GM12892 (cell line): ENCODE measurements at places on chromosomes 3 and 15.

DNA sequence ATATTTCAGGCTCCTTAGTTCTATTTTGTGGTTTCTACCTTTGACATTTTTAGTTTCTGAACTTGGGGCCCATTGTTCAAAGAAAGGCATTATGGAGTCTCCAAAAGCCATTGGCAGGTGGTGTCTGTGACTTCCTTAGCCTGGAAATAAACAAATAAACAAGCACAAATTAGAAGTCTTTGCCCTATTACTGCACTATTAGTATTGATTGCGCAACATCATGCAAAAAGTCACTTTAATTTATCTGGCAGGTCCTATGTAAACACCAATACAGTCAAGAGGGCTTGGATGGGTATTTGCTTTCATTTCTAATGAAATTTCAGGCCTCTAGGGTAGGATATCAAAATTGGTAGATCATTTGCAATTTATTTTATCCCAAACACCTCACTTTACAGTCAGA, 85.6 kb downstream of the LPP start:
- no peak for DNase-seq

DNA sequence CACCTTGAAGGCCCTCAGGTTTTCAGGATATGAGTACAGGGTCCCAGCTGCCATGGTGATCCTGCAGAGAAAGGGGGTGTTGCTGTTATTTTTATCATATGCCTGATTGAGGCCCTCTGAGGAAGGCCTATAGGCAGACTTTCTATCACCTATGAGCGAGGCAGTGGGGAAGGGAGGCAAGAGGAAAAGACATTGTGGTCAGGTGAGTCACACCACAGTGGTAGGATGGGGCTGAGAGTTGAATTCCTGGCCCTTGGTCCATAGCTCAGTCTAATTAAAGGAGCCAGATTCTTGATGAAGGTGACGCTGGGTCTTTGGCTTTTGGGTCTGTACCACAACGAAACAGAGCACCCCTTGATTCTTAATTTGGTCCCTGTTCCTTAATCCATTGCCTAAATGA, 72.7 kb downstream of the ZNF621 start:
- no peak for DNase-seq

DNA sequence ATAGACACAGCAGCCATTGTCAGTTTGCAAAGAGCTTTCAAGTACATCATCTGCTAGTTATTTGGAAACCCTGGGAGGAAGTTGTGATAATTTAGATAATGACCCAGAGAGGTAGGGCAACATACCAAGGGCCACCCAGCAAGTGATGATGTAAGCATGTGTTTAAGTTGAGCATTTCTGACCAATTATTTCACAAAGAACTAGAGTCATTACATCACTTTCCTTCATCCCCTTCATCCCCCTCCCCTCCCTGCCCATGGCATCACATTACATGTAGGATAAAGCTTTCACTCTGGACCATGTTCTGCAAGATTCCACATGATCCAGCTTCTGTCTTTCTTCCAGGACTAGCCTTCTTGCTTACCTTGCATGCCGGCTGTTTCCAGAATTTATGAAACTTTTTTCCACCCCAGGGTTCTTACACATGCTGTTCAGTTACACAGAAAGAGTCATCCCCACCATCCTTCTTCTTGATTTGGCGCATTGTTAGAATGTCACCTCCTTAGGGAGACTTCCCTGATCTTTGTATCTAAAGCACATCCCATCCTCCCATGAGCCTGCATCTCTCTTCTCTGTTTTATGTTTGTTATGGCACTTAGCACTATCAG, 71.3 kb downstream of the PTPRG start:
- DNase-seq: no peak

DNA sequence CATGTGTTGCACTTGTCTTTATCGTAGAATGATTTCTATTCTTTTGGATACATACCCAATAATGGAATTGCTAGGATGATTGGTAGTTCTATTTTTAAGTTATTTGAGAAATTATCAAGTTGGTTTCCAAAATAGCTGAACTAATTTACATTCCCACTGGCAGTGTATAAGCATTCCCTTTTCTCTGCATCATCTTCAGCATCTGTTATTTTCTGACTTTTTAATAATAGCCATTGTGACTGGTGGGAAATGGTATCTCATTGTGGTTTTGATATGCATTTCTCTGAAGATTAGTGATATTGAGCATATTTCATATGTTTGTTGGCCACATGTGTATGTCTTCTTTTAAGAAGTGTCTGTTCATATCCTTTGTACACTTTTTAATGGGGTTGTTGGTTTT, 81.7 kb upstream of the NUDT16 start:
- no peak for DNase-seq

GRCh38 chr3:48797626-48798025, 50.0 kb downstream of the PRKAR2A start:
- no peak for DNase-seq

GRCh38 chr3:149850787-149851584, 38.0 kb downstream of the RNF13 start:
- no peak for DNase-seq

- no peak for DNase-seq
Observed at GRCh38 chr15:96366526-96366877, 36.0 kb downstream of the NR2F2 start.

- no peak for DNase-seq
Observed at GRCh38 chr15:47431501-47431900, 285.8 kb upstream of the SEMA6D start.

- no peak for DNase-seq
Observed at GRCh38 chr3:77068808-77069207, 28.9 kb downstream of the ROBO2 start.

DNA sequence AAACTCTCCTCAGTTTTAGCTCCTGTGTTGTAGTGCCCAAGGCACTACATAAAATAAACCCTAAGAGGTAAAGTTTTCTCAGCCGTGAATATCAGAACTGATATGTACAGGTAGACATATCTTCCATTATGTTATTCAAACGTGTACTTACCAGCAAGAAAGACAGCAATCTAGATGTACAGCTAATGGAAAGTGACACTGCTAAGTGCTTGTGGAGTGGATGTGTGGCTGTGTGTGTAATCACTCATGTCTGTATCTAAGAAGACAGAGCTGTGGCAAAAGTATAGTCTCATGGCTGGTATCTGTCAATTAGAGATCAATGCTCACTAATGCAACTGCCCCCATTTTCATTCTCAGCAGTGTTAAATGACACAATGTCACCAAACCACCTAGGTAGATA, 101.3 kb downstream of the FMN1 start:
- DNase-seq: no peak

DNA sequence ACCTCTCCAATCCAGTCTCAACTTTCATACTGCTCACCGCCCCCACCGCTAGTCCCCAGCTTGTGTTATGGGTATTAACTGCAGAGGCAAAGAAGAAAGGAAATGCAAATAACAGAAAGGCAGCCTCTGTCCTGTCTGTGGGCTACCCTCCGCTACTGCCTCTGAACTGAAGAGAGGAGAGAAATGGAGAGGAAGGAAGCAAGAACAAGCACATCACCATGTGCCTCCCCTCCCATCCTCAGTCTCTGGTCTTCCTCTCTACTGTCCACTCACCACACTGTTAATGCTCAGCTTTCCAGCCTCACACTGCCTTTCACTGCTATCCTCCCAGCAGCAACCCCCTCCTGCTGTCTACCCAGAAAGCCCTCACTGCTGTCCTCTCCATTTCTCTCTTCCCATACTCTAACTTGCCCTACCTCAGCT, 139.0 kb upstream of the SLC2A2 start:
- DNase-seq: no peak
